ENCODE measurements at places on chromosomes 12 and 14. TPM values are rescaled to one million over a fixed set of nuclear protein-coding genes. Genes with fewer than 3 reads are reported as not detected.

TEX52 gene
- not detected for total RNA-seq

OTUB2 gene
- total RNA-seq, result not detected

DNA sequence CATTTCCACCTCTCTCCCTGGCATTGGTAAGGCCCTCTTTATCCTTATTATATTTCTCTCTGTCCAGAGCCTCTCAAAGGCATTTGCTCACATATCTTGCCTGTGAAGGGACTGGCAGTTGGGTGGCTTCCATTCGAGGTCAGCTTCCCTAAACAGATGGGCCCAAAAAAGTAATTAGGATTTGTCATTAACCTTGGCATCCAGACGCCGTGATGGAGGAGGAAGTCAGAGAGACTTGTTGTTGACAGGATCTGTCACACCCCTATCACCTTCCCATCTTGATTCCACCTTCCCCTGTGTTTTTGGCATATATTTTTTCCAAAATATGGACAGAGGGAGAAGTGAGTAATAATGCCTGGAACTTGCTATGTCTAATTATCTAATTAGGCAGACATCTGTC is 54.0 kb upstream of the OAS1 start:
- DNase-seq, result no peak

- DNase-seq, result no peak
Measured at GRCh38 chr14:50977863-50978528, 33.7 kb upstream of the PYGL start.

- DNase-seq, result no peak
Measured at GRCh38 chr12:98559666-98560065, 33.8 kb upstream of the SLC25A3 start.

GRCh38 chr14:70050136-70050535 is 138.6 kb downstream of the SLC8A3 start:
- no peak for DNase-seq

DNA sequence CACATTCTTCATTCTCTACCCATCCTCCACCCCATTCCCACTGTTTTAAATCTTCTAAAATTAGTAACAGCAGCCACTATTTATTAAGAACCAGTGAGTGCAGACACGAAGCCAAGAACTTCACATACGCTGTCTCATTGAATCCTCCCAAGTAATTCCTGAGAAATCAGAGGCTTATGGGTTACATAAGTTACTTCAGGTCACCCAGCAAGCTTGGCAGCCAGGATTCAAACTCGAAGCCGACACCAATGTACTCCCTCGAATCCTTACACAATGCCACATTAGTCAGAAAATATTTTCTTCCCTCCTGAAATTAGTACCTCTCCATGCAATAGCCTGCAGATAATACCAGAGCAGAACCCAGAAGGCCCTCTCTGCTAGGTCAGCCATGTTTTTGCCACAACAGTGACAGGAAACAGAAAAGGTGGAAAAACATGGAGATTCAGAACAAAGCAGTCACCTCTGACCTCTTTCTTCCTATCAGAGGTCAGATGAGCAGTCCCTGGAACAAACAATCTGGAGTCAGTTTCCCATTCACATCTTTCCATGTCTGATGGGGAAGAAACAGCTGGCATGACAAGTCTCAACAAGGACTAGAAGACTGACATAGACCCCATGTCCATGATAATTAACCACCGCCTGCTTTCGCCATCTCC is 16.4 kb downstream of the NID2 start:
- no peak for DNase-seq

- DNase-seq, result no peak
Measured at GRCh38 chr12:22474970-22475720, 69.2 kb downstream of the C2CD5 start.

- no peak for DNase-seq
Measured at GRCh38 chr14:89107626-89108025, 283.2 kb downstream of the TTC8 start.

DNA sequence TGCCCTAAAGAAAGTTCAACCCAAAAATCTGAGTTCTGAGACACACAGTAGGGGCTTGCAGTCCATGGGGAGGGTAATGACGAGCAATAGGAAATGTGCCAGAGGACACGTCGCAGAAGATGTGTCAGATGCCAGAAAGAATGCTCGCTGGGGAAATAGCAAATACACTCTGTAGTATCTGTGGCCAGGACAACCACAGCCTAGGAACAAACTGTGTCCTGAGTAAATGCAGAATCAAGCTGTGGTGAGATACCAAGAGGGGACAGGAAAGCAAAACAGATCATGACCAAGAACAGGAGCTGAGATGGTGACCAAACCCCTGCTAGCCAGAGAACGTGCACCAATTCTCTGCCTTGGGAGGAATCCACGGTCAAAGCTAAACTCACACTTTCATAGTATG is 9.1 kb downstream of the CRACR2A start:
- no peak for DNase-seq

DNA sequence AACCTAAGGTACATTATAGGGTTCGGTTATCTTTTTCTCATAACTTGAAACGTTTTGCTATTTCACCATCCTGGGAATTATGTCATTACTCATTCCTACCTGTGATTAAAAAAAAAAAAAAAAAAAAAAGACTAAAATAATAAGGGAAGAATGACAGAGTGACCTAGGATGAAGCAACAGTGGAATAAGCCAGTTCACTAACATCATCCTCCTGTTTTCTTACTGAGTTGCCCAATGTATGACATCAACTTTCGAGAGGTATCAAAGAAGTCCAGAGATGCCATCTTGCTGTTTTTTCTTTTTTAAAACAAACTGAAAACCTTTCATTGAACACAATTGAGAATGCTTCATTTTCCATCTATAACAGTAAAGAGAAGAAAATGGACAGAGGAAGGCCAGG is 42.8 kb downstream of the AMN start:
- DNase-seq, result no peak

DNA sequence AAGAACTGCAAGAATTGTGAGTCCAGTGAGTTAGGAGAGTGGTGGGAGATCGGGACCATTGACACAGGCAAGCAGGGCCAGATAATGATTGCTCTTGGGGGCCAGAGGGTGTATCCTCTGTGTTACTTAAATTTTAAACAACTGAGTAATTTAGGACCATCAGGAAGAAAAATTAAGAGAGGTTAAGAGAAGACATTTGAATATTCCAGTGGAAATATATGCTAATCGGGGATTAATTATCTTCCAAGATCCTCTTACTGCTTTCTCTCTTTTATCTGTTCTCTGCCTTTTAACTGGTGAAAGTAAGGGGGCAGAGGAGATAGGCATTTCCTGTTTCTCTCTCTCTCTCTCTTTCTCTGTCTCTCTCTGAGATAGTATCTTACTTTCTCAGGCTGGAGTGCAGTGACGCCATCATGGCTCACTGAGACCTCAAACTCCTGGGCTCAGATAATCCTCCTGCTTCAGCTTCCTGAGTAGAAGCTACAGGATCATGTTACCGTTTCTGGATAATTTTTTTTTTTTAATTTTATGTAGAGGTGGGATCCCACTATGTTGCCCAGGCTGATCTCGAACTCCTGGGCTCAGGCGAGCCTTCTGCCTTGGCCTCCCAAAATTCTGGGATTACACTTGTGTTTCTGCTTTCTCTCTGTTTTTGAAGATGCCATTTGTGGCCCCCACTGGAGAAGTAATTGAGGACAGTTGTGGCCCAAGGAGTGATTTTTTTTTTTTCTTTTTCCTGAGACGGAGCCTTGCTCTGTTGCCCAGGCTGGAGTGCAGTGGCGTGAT is 85.1 kb downstream of the DIP2B start:
- no peak for DNase-seq

DNA sequence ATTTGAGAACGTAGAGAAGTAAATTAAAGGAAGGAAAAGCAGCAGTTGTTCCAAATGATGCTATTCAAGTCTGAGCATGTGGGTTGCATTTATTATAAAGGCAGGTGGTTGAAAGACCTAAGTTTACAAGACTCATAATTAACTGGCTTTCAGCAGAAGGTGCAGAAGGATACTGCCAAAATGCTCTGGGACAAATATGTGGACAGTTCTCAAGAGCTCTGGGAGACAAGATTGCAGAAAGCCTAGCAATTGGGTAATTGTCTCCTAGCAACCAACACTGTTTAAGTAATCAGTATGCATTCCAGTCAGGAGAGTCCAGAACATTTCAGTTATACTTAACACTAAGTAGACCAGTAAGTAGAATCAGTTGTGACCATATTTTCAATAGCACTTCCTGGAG is 131.5 kb downstream of the GPR135 start:
- no peak for DNase-seq

- no peak for DNase-seq
Measured at GRCh38 chr12:89427508-89428156, 75.3 kb upstream of the DUSP6 start.

DNA sequence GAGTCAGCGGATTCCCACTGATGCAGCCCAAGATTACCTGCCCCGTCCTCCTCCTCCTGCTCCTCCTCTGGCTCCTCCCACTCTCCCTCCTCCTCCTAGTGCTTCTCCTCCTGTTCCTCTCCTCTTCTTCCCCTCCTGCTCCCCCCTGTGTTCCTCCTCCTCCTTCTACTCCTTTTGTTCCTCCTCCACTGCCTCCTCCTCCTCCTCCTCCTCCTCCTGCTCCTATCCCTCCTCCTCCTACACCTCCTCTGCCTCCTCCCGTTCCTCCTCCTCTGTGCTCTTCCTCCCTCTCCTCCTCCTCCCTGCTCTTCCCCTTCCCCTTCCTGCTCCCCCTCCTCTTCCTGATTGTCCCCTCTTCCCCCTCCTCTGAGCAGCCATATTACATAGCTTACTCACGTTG is 141.3 kb downstream of the CACNA1C start:
- DNase-seq, result no peak
